ENCODE measurements at places on chromosomes 11 and 22. TPM values are rescaled to one million over a fixed set of nuclear protein-coding genes. Genes with fewer than 3 reads are reported as not detected.

- DNase-seq: no peak
These were observed 9.1 kb upstream of the MICAL2 start for GRCh38 chr11:12101318-12101717.

SNX32 gene
- total RNA-seq: 1.2 TPM

DNA sequence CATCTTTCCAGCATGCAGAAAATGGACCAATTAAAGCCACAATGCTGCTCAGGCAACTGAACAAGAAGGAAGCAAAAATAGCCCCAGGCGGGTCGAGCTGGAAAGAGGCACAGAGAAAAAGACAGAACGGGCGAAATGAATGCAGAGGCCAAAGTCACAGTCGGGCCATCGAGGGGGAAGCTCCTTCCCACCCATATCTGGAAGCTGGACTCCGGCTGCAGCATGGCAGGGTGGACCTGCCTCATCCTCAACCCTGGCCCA is 58.6 kb upstream of the PRDM11 start:
- no peak for DNase-seq

GRCh38 chr11:74686792-74687191 is 44.4 kb downstream of the CHRDL2 start:
- DNase-seq: peak; percentile 66

OR5A1 gene
- not detected for total RNA-seq

GRCh38 chr11:4164884-4165590 is 70.4 kb downstream of the RRM1 start:
- no peak for DNase-seq

DNA sequence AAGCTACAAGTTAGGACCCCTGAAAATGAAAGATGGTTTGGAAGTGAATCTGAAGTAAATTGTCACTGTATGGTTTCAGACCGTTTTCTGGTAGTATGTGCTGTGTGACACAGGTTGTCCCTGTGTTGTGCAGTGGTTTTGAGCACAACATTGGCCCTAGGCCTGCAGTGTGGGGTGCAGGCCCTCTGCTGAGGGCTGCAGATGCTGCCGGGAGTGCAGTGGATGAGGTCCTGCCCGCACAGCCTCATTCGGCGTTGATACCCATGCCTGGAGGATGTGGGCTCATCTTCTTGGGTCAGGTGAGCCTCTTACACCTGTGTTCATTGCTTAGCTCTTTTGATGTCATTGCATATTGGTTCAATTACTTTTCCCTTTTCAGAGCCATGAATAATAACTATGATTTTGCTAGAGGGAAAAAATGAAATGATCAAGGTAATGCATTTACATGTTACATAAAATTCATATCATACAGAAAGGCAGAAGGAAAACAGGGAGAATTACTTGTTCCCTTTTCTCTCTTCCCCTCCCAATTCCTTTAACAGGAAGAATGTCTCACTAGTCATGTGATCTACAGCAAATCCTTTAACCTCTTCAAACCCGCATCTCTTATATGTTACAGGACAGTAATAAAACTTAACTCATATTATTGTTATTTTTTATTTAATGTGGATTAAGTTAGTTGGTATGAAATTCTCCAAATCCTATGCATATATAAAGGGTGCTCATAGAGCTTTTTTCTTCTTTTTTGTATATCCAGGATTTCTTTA is 48.7 kb downstream of the PTPRJ start:
- DNase-seq: no peak

IGLL1 gene
- total RNA-seq: not detected

- no peak for DNase-seq
These were observed 9.6 kb downstream of the DENND6B start for GRCh38 chr22:50317178-50317577.

DNA sequence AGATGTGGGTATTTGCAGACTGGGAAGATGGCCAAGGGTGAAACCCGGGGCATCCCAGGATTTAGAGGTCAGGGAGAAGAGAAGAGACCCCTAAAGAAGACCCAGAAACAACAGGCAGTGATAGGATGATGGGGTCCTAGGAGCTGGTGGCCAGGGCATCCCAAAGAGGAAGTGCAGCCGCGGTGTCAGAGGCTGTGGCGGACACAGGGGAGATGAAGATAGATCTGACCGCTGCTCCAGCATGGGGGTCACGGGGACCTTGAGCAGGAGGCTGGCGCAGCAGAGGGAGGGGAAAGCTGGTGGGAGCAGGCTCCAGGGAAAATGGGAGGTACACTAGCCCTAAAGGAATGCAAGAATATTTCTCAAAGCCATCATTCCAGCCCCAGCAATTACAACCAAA is 47.3 kb downstream of the CTTN start:
- DNase-seq: peak; percentile 11

All from astrocyte (in vitro differentiated cells and primary cell).